ENCODE measurements at places on chromosomes 12 and 14. TPM values are rescaled to one million over a fixed set of nuclear protein-coding genes. Genes with fewer than 3 reads are reported as not detected.

DNA sequence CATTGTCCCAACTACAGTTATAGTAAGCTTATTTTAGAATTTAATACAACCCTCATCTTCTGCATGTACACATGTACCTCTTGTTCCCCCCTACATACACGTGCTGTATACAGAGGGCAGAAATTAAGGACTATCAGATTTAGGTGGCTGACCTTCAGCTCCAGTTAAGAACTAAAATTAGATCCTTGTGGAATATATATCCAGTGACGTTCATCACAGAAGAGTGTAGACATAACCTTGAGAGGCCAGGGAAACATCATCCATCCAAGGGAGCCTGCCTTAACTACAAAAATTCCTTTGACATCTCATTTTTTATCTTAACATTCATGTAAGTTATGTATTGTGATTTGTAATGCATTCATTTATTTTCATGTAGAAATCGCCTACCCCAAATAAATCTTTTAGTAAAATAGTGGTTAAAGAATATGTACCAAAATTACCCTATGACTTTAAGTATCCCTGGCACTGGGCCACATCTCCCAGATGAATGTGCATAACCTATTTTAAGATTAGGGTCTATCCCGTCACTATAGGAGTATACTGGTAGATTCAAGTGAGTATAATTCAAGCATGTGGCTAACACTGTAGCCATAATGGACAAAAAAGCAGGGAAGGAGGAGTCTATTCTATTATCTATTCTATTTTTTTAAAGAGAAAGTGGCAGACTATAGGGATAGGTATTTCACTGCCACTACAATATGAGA is 27.5 kb downstream of the RIC8B start:
- no peak for DNase-seq

DNA sequence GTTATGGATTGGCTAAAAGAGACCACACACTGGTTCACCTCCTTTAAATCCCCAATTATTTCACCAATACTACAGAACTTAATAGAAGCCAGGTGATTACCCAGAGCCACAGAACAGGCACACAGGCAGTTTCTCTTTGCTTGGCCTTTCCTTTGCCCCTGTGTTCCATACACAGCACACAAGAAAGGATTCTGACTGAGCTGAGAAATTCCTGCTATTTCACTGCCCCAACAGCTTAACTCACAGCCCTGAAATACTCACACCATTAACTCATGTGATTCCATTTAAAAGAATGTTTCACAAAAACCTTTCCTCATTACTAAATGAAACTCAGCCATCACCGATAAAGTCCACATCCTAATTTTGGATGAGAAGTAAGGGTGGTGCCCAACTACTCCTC is 133.6 kb downstream of the MED13L start:
- DNase-seq = no peak

DNA sequence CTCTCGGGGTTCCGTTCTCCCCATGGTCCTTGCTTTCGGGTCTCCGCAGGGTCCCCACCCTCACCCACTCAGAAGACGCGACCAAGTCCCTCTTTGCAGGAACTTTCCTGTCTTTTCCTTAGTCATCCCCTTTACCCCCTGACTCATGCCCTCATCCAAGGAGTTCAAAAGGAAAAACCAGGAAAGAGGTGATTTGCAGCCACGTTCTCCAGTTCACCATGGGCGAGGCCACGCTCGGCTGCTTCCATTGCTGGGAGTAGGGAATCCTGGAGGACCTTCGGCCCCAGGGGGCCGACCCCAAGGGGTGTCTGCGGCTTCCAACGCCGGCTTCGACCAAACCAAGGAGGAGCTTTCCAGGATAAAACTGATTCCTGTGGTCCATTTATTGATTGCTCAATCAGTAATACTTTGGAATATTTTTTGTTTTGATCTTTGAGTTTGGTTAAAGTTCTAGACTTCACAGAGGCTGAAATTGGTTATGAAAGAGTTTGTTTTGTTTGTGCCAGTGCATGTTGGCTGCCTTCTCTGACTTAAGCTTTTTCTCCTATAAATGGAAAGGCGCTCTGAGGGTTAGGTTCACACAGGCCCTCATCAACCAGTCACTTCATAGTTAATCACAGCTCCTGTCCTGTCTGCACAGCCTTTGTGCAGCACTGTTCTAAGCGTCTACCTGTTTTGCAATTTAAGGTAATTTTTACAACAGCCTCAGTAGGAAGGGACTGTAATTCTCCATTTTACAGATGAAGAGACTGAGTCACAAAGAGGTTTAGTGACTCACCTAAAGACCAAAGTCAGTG is 827 bp downstream of the ALDH2 start:
- no peak for DNase-seq

GRCh38 chr14:103773521-103773920 is 57.9 kb downstream of the ZFYVE21 start:
- no peak for DNase-seq

TMEM119 gene
- 7.1 TPM for total RNA-seq

- no peak for DNase-seq
Measured at GRCh38 chr12:46103559-46104383, 113.4 kb upstream of the SCAF11 start.

GRCh38 chr14:30560581-30560980 is 1.6 kb downstream of the G2E3 start:
- DNase-seq = no peak

KCNJ8 gene
- total RNA-seq = 32.5 TPM

- DNase-seq = no peak
Measured at GRCh38 chr12:115364921-115365320, 680.9 kb upstream of the TBX3 start.

- no peak for DNase-seq
Measured at GRCh38 chr12:2813214-2814185, 1.0 kb downstream of the ITFG2 start.

DNA sequence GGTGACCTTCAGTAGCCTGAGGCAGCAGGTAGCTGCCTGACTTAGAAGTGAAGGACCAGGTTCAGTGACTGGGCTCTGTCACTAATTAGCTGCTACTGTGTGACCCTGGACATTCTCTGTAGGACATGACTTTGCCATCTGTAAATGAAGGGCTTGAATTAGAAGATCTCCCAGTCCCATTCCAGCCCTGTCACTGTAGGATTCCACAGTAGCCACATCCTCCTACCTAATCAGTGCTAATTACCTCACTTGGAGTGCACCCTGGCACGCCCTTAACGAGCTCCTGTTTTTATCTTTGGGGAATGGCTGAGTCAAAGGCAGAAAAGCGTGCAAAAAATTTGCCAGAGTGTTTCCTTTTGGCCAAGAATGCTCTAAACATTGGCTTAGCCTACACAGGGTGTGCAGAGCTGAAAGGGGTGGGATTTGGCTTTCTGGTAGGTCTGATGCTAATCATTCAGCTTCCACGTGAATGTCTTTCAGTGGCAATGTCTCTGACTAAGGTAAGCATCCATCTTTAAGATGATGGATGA is 6.8 kb downstream of the NTF3 start:
- DNase-seq = no peak

DNA sequence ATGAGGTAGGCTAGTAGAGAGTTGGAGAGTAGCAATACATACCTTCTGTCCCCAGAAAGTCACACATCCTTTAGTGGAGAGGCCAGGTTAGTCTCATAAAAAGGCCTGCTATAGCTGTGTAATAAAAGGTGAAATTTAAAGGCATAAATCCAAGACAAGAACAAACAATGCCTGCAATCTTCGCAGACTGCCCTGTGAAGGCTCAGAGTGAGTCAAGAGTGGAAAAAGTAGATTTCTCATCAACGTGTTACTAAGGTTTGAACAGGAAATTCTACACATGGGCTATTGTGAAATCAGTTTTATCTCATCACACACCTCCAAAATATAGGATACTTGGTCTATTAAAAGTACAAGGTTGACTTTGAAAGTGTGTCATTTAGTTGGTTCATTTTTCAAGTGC is at the start of gene KLRC1:
Gene KLRC1 (minus strand): TSS at position 222 of the 400 bp plus-strand sequence. CDS start 2,221 bp downstream, outside the sequence.
- no peak for DNase-seq

KRT79 gene
- total RNA-seq = not detected

CD4 gene
- 26.5 TPM for total RNA-seq

DNA sequence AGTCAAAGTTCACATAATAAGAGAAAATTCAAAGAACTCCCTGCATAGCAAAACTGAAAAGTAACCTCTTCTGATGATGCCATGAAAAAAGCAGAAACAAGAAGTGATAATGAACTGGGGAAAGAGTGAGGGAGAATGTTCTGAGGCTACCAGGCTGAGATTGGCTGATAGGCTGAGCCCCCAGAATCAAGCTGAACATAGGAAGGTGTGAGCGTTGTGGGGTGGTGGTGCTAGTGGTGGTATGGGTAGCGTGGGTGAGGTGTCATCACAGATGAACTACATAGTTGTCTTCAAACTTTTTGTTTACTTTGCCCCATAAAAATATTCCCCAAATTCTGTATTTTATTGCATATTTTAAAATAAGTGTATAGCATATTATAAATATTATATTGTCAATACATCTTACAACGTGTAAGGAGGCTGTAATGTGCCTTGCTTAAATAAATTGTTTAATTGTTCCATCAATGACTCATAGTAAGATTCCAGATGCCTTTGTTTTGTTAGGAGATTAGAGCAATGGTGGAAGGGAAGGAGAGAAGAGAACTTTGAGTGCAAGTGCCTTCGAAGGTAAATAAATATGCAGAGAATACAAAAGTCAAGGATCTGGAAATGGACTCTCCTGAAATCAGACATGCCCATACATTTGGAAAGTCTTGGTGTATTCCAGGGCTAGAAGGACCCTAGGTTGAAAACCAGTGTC is 15.8 kb upstream of the CFAP54 start:
- no peak for DNase-seq

MGP gene
- 836 TPM for total RNA-seq

- DNase-seq = no peak
Measured at GRCh38 chr14:70779667-70780066, 29.6 kb downstream of the MAP3K9 start.

P2RX2 gene
- not detected for total RNA-seq
